CD4-positive, alpha-beta T cell (primary cell): ENCODE measurements at places on chromosomes 16 and 17.
A peak's percentile ranks its signal among the peaks of the same experiment; 100 is the strongest.

- peak; percentile 36 for DNase-seq
These were observed 775 bp downstream of the PPM1D start for GRCh38 chr17:60600490-60601446.

- DNase-seq = no peak
These were observed 68.8 kb downstream of the CMIP start for GRCh38 chr16:81513204-81514040.

- no peak for DNase-seq
These were observed 1.2 kb downstream of the GNA13 start for GRCh38 chr17:65055280-65055707.

DNA sequence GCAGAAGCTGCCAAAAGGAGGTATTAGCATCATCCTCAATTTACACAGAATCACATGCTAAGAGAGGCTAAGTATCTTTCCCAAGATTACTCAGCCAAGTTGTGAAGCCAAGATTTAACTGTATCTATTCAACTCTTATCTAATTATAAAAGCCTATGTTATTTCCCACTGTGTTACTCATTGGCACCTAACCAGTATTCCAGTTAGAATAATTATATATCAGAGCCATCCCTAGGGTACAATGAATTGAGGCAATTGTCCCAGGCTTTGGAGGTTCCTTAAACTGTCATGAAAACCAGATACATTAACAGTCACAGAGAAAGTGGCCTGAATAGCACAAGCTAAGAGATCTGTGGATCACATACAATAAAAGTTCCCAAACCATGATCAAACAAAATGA lies 10.9 kb upstream of the AMFR start:
- no peak for DNase-seq

- DNase-seq = peak; percentile 65
These were observed at the start of gene PRR29 for GRCh38 chr17:63998050-63998720. PRR29 (plus strand) TSS chr17:63998351; CDS start chr17:63998365, 14 bp downstream.

DNA sequence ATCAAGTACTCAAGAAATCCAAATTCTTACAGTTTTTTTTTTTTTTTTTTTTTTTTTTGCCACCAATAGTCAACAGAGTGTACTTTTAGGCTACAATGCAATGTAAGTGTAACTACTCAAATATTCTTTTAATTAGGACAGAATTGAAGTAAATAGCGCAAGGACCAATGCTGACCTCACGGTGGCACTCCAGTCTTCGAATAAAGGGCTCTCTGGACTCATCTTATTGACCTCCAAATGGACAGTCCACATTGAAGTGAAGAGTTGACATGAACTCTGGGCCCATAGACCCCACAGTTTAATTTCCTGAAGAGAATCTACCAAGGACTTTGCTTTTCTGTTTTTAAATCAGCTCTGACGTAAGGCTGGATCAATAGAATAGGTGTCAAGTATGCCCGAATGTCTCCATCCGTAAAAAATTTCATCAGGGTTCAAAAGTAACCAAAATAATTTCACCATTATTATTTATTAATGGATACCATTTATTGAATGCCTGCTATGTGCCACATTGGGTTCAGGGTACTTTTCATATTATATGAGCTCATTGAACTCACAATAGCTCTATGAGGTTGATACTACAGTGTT lies 7.3 kb upstream of the DDX52 start:
- DNase-seq = no peak
